ENCODE measurements at places on chromosomes 7 and 10.
A peak's percentile ranks its signal among the peaks of the same experiment; 100 is the strongest.

DNA sequence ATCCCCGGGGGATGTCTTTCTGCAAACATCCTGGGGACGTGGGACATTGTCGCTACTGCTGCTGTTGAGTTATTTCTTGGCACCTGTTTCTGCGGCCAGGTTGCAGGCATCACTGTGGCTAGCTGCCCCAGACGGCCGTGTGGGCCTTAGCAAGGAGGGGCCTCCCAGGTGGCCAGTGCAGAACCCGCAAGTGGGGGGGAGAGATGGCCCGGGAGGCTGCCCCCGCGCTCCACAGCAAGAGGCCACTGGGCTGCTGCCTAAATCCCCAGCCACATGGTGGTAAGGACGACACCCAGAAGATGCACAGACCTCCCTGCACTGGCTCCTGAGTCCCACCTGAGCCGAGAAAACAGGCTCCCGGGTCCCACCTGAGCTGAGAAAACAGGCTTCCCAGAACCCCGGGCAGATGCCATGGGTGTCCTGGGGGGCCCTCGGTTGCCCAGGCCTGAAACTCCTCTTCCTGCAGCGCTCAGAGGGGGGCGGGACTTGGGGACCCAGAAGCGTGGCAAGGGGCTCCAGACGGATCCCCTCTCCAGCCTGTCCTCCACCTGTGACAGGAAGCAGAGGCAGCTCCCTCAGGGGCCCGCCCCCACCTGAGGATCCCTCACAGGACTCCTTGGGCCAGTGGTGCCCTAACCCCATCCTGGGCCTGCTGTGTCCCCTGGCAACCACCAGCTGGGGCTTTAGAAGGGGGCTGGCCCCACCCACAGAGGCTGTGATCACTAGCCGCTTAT, 952 bp upstream of the MAFK start:
- peaks cover 31% of the 10 kb centered on the region for H3K4me1 ChIP-seq
- H3K36me3 ChIP-seq: no peaks in the 10 kb centered on the region
- H3K27ac ChIP-seq: no peak overlapping the region

DNA sequence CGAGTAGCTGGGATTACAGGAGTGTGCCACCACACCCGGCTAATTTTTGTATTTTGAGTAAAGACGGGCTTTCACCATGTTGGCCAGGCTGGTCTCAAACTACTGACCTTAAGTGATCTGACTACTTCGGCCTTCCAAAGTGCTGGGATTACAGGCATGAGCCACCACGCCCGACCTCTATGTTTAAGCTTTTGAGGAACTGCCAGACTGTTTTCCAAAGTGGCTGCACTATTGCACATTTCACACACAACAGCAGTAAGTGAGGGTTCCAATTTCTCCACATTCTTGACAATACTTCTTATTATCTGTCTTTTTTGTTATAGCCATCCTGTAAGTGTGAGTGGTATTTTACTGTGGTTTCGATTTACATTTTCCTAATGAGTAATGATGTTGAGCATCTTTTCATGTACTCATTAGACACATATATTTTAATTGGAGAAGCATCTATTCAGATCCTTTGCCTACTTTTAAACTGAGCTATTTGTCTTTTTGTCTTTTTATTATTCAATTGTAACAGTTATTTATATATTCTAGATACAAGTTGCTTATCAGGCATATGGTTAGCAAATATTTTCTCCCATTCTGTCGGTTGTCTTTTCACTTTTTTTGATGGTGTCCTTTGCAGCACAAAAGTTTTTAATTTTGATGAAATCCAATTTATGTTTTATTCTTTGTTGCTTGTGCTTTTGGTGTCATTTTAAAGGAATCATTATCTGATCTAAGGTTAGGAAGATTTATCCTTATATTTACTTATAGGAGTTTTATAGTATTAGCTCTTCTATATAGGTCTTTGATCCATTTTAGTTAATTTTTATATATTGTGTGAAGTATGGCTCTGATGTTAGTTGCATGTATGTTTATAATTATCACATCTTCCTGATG, 12.8 kb upstream of the IRF5 start:
- no peak overlapping the region for H3K27ac ChIP-seq
- no peak overlapping the region for H3K4me3 ChIP-seq
- peaks cover 8% of the 10 kb centered on the region for H3K27me3 ChIP-seq

- no peak for DNase-seq
- H3K4me1 ChIP-seq: no peaks in the 10 kb centered on the region
- no peaks in the 10 kb centered on the region for H3K36me3 ChIP-seq
- no peak overlapping the region for H3K27ac ChIP-seq
Observed at GRCh38 chr7:32618987-32619386, 123.7 kb downstream of the AVL9 start.

- no peaks in the 10 kb centered on the region for H3K27me3 ChIP-seq
- peak; percentile 76 for DNase-seq
- no peak overlapping the region for H3K4me3 ChIP-seq
- peak overlapping the region; percentile 16 for H3K27ac ChIP-seq
- H3K36me3 ChIP-seq: peaks cover 3% of the 10 kb centered on the region
Observed at GRCh38 chr7:2114052-2114451, 118.7 kb downstream of the MAD1L1 start.

- H3K27ac ChIP-seq: no peak overlapping the region
- no peaks in the 10 kb centered on the region for H3K27me3 ChIP-seq
- H3K36me3 ChIP-seq: no peaks in the 10 kb centered on the region
- no peak for DNase-seq
- peaks cover 10% of the 10 kb centered on the region for H3K4me1 ChIP-seq
- H3K4me3 ChIP-seq: no peak overlapping the region
Observed at GRCh38 chr10:17059197-17059688, 70.4 kb downstream of the CUBN start.

DNA sequence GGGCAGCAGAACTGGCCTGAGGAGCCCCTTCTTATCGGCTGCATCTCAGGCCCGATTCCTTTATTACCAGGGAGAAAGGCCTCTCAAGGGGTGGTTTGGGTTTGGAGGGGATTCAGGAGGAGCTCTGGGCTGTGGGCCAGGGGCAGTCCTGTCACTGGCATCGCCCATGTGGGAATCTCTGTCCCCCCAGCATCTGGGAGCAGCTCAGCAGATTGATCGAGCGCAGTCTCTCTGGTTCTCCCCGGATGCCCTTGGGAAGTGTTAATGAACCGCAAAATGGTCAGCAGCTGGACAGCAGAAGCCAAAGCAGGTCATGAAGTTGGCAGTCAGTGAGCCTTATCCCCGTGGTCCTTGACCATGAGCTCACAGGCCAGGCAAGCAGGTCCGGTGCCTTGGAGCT, 104.4 kb upstream of the ANLN start:
- no peak overlapping the region for H3K4me3 ChIP-seq
- DNase-seq: no peak
- no peaks in the 10 kb centered on the region for H3K36me3 ChIP-seq
- H3K27ac ChIP-seq: no peak overlapping the region
- H3K4me1 ChIP-seq: peaks cover 26% of the 10 kb centered on the region
- H3K27me3 ChIP-seq: no peaks in the 10 kb centered on the region

DNA sequence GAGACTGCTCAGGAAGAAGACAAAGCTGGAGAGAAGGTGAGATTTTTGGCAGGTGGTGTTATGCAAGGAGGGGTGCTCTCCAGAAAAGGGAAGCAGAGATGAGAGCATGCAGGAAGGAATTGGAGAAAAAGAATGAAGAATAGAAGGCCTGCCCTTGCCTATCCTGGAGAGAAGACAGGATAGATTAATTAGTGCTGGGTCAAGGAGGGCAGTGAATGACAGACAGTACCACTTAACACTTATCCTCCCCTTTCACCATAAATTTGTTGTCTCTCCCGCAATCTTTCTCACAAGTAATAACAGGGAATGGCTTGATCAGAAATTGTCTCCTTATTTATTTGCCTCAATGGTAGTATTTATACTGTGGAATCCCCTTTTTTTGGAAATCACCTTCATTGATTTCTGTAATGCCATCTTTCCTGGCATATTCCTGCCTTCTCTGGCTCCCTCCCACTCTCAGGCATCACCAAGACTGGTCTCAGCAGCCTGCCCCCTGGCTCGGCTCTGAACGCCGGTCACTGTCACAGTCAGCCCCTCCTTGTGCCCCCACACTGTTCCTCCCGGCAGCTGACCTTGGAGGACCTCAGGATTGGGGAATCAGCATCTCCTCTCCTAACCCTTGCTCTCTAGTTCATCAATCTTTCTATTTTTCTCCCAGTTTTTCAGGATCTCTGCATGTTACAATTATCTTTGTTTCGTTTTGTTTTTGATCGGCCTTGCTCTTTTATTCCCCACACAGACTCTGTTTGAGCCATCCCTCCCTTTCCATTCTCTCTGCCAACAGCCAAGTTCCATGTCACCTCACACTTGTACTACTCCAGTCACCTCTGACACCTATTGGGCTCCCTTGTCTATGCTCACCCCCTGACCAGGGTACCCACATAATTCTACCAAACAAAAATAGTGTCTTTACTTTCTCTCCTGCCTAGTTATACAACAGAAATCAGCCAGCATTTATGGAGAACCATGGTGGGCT, 294.2 kb downstream of the PLXDC2 start:
- no peak for DNase-seq
- no peaks in the 10 kb centered on the region for H3K36me3 ChIP-seq
- H3K27ac ChIP-seq: no peak overlapping the region
- H3K4me3 ChIP-seq: no peak overlapping the region

DNA sequence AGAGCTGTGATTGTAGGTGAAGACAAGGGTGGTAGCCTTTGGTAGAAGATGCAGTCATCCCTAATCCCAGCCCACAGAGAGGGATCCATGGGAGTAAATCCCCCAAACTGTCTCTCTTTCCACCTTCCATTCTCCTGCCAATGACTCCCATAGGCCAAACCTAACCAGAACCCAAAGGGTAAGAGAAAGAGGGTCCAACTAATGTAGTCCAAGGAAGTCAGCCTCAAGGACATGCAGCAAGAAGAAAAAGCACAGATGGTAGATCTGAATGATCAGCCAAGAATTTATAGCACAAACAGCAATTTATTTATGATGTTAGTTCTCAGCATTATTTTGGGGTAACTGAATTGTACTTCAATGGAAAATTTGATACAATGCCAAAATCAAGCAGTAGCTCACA, 87.7 kb downstream of the ST8SIA6 start:
- H3K27me3 ChIP-seq: no peaks in the 10 kb centered on the region
- H3K4me1 ChIP-seq: no peaks in the 10 kb centered on the region
- DNase-seq: no peak
- no peak overlapping the region for H3K27ac ChIP-seq

- no peaks in the 10 kb centered on the region for H3K36me3 ChIP-seq
- no peaks in the 10 kb centered on the region for H3K4me1 ChIP-seq
- no peak overlapping the region for H3K27ac ChIP-seq
- H3K27me3 ChIP-seq: no peaks in the 10 kb centered on the region
- no peak for DNase-seq
- H3K4me3 ChIP-seq: no peak overlapping the region
Observed at GRCh38 chr7:124959676-124960075, 30.1 kb upstream of the POT1 start.

DNA sequence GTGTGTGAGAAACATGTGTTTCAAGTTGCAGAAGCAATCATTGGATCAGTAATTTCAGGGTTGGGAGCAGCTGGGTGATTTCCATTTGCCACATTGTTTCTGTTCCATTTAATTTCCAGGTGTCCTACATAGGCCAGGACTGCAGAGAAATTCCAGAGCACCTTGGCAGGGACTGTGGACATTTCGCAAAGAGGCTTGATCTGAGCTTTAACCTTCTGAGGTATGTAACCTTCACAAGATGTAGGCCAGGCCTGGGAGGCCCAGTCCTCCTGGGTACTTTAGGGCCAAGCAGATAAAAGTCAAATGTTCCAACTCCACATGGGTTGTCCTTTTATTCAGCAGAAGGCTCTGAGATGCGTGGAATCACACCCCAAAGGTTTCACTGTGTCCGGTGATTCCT, 6.9 kb downstream of the LRMDA start:
- no peak overlapping the region for H3K4me3 ChIP-seq
- no peaks in the 10 kb centered on the region for H3K4me1 ChIP-seq
- no peaks in the 10 kb centered on the region for H3K36me3 ChIP-seq

DNA sequence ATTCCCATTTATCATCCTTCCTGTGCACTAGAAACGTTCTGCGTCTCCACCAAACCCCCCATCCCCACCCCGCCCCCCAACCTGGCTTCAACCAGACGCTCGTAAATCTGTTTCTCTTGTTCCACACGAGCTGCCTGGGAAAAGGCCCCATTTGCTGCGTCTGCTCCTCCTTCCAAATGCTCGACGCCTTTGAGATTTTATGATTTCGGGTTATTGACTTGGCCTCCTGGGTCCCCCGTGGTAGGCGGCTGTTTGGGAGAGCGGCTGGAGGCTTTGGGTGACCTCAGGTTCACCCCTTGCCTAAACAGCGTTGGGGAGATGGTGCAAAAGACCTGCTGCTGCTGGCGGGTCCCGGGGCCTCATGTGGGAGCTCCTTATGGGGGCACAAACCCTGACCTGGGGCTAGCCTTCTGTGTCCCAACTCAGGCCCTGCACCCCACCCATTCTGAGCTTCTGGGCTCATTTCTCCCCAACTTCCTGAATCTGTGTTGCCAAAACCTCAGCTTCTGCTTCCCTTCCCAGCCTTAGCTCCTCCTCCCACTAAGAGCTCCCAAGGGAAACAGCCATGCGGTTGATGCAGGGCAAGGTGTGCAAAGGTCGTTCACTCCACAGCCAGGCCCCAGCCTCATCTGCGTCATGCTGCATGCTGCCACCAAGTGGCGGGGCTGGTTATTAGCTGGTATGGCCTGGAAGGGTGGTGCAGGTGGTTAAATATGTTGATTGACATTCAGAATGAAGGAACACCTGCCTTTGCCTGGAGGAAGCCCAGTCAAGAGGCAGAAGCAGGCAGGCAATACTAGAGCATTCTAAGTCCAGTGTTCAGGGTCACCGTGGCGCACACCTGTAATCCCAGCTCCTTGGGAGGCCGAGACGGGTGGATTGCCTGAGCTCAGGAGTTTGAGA, 49.1 kb upstream of the ELN start:
- H3K4me1 ChIP-seq: peaks cover 15% of the 10 kb centered on the region
- H3K27ac ChIP-seq: no peak overlapping the region
- no peaks in the 10 kb centered on the region for H3K27me3 ChIP-seq
- DNase-seq: peak; percentile 73
- no peaks in the 10 kb centered on the region for H3K36me3 ChIP-seq

DNA sequence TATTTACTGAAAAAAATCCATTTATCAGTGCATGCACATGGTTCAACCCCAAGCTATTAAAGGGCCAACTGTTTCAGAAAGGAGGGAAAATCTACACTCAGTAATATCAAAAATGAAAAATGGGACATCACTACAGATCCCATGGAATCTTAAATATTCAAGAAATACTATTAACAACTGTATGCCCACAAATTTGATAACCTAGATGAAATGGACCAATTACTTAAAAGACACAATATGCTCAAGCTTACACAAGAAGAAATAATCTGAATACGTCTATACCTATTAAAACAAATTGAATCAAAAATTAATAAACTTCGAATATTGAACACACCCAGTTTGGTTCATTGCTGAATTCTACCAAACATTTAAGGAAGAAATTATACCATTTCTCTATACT, 87.9 kb downstream of the KMT2C start:
- peaks cover 4% of the 10 kb centered on the region for H3K36me3 ChIP-seq
- H3K27me3 ChIP-seq: no peaks in the 10 kb centered on the region
- no peak overlapping the region for H3K4me3 ChIP-seq
- DNase-seq: no peak
- H3K27ac ChIP-seq: no peak overlapping the region
- no peaks in the 10 kb centered on the region for H3K4me1 ChIP-seq

All from trophoblast cell (in vitro differentiated cells and primary cell).